Neural crest cell (in vitro differentiated cells): ENCODE measurements at places on chromosomes 6 and 20. TPM values are rescaled to one million over a fixed set of nuclear protein-coding genes. Genes with fewer than 3 reads are reported as not detected.

The SCRT2 gene
- 3.7 and 4.1 TPM in 2 replicates for total RNA-seq

GRCh38 chr6:167788563-167788903 lies 38.2 kb upstream of the AFDN start:
- H3K4me1 ChIP-seq: peaks cover 30% of the 10 kb centered on the region
- no peak for DNase-seq
- peak overlapping the region; percentile 79 for H3K27ac ChIP-seq
- peak overlapping the region; percentile 44 for H3K4me3 ChIP-seq
- peaks cover 9% of the 10 kb centered on the region for H3K27me3 ChIP-seq

The DEFB132 gene
- not detected in 2 replicates for total RNA-seq

- no peaks in the 10 kb centered on the region for H3K36me3 ChIP-seq
- H3K4me1 ChIP-seq: peaks cover 4% of the 10 kb centered on the region
- H3K27me3 ChIP-seq: no peaks in the 10 kb centered on the region
- H3K27ac ChIP-seq: no peak overlapping the region
These were observed 44.0 kb upstream of the RNGTT start for GRCh38 chr6:89007209-89008000.

The RNF182 gene
- 2.3 and 3.0 TPM in 2 replicates for total RNA-seq

DNA sequence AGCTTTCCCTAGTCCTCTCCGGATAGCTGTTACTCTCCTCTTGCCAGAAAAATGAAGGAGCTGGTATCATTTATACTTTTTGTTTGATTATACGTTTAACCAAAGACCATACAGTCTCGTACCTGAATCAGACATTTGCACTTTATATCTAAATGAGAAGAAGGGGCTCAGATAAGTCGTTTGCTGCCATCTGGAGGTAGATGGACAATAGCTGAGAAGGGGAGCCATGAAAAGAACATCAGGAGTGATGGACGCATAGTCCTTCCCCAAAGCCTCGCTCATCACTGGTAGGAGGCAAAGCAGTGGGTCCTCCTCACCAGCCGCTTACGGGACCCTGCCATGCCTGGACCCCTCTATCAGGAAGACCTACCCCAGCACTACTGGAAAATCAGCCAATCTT lies 45.4 kb downstream of the RPF2 start:
- H3K4me3 ChIP-seq: no peak overlapping the region
- no peak overlapping the region for H3K27ac ChIP-seq
- H3K4me1 ChIP-seq: no peaks in the 10 kb centered on the region
- peaks cover 21% of the 10 kb centered on the region for H3K36me3 ChIP-seq
- DNase-seq: no peak
- H3K27me3 ChIP-seq: no peaks in the 10 kb centered on the region

The RIPPLY2 gene
- total RNA-seq: 0.66 and 0.72 TPM in 2 replicates

The PRDM1 gene
- total RNA-seq: 1.2 and 1.7 TPM in 2 replicates

- H3K36me3 ChIP-seq: no peaks in the 10 kb centered on the region
- DNase-seq: no peak
- H3K4me1 ChIP-seq: peaks cover 28% of the 10 kb centered on the region
- H3K27ac ChIP-seq: no peak overlapping the region
These were observed 6.9 kb upstream of the SYNDIG1 start for GRCh38 chr20:24462460-24463010.

DNA sequence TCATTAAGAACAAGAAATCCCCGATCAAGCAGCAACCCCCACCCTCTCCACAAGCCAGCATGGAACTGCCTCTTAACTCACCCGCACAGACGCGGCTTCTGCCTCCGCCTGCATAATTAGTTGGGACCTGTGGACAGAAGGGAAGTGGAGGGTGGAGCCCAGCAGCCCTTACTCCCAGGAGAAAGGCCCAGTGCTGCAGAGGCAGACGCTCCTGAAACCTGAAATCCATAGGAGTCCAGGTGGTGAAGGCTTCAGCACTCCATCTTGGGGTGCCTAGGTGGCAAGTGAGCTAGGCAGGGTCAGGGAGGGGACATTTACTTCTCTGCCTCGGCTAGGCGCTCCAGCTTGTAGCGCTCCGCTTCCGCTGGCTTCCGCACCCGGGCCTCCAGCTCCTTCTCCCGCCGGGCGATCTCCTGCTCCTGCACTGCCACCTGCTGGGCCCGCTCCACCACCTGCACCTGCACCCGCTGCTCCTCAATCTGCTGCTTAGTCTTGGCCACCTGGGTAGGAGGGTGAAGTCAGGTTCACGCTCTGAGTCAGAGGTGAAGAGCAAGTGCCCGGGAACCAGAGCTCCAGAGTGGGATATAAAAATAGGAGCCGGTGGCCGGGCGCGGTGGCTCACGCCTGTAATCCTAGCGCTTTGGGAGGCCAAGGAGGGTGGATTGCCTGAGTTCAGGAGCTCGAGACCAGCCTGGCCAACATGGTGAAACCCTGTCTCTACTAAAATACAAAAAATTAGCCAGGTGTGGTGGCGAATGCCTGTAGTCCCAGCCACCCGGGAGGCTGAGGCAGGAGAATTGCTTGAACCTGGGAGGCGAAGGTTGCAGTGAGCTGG lies 10.7 kb downstream of the TUBB start:
- H3K36me3 ChIP-seq: peaks cover 24% of the 10 kb centered on the region
- no peak overlapping the region for H3K27ac ChIP-seq
- peak; percentile 57 for DNase-seq
- H3K27me3 ChIP-seq: peaks cover 24% of the 10 kb centered on the region
- peak overlapping the region; percentile 58 for H3K4me3 ChIP-seq

DNA sequence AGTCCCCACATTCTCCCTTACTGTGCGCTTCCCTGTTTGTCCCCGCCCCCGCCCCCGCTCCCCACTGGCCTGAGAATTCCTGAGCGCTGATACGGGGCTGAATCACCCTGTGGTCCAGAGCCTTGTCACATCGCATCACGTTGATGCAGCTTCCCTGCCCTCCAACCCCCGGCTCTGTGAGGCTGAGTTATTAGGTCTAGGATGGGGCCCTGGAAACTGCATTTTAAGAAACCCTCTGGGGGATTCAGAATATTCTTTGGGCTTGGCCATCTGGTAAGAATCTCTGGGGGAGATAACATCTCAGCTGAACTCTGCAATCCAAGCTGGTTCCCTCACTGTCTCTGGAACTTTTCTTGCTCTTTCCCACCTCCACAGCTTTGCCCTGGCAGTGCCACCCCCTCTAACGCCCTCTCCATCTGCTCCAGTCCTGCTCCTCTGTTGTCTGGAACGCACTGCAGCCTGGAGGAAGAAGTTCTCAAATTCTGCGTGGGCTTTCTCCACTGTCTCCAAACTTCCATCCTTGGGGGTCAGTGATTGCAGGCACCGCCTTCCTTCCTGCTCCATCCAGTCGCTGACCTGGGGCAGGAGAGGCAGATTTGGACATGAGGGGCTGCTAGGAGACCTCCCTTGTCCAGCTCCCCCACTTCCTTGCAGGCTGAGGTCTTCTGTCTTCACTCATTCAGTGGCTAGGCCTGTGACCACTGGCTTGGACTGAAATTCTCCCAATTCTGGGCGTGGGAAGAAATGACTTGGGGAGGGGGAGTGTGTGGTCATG lies 42.6 kb downstream of the KIAA1755 start:
- H3K4me3 ChIP-seq: no peak overlapping the region
- no peak for DNase-seq
- H3K27ac ChIP-seq: no peak overlapping the region
- H3K27me3 ChIP-seq: no peaks in the 10 kb centered on the region

The KCNG1 gene
- total RNA-seq: 4.5 and 5.8 TPM in 2 replicates

GRCh38 chr20:25042531-25043498 lies 15.1 kb downstream of the ACSS1 start:
- no peak overlapping the region for H3K4me3 ChIP-seq
- no peaks in the 10 kb centered on the region for H3K36me3 ChIP-seq
- H3K27me3 ChIP-seq: no peaks in the 10 kb centered on the region
- peaks cover 21% of the 10 kb centered on the region for H3K4me1 ChIP-seq

The WFDC10B gene
- total RNA-seq: not detected in 2 replicates

The BPIFB1 gene
- total RNA-seq: not detected in 2 replicates

GRCh38 chr6:107729098-107729497 lies 95.0 kb downstream of the SCML4 start:
- H3K27me3 ChIP-seq: no peaks in the 10 kb centered on the region
- no peak overlapping the region for H3K4me3 ChIP-seq
- no peaks in the 10 kb centered on the region for H3K36me3 ChIP-seq
- H3K4me1 ChIP-seq: peaks cover 5% of the 10 kb centered on the region
- DNase-seq: no peak

- H3K27ac ChIP-seq: no peak overlapping the region
- no peaks in the 10 kb centered on the region for H3K4me1 ChIP-seq
- H3K4me3 ChIP-seq: no peak overlapping the region
- DNase-seq: no peak
- H3K36me3 ChIP-seq: no peaks in the 10 kb centered on the region
- peaks cover 17% of the 10 kb centered on the region for H3K27me3 ChIP-seq
These were observed 44.0 kb downstream of the SIRPA start for GRCh38 chr20:1939270-1939595.

- no peak overlapping the region for H3K27ac ChIP-seq
- no peaks in the 10 kb centered on the region for H3K36me3 ChIP-seq
- no peak for DNase-seq
- no peaks in the 10 kb centered on the region for H3K27me3 ChIP-seq
- H3K4me3 ChIP-seq: no peak overlapping the region
- peaks cover 28% of the 10 kb centered on the region for H3K4me1 ChIP-seq
These were observed 299.4 kb upstream of the SOX4 start for GRCh38 chr6:21294144-21294543.

DNA sequence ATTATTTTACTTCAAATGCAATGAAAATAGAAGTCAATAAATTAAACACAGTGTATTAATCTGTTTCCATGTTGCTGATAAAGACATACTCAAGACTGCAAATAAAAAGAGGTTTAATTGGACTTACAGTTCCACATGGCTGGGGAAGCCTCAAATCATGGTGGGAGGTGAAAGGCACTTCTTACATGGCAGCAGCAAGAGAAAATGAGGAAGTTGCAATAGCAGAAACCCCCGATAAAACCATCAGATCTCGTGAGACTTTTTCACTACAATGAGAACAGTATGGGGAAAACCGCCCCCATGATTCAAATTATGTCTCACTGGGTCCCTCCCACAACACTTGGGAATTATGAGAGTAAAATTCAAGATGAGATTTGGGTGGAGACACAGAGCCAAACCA lies 82.2 kb downstream of the GPR63 start:
- H3K27ac ChIP-seq: no peak overlapping the region
- no peak for DNase-seq
- H3K27me3 ChIP-seq: peaks cover 2% of the 10 kb centered on the region
- H3K36me3 ChIP-seq: no peaks in the 10 kb centered on the region
- H3K4me1 ChIP-seq: no peaks in the 10 kb centered on the region
